WTC11 (cell line): ENCODE measurements at places on chromosomes 16 and 17.

DNA sequence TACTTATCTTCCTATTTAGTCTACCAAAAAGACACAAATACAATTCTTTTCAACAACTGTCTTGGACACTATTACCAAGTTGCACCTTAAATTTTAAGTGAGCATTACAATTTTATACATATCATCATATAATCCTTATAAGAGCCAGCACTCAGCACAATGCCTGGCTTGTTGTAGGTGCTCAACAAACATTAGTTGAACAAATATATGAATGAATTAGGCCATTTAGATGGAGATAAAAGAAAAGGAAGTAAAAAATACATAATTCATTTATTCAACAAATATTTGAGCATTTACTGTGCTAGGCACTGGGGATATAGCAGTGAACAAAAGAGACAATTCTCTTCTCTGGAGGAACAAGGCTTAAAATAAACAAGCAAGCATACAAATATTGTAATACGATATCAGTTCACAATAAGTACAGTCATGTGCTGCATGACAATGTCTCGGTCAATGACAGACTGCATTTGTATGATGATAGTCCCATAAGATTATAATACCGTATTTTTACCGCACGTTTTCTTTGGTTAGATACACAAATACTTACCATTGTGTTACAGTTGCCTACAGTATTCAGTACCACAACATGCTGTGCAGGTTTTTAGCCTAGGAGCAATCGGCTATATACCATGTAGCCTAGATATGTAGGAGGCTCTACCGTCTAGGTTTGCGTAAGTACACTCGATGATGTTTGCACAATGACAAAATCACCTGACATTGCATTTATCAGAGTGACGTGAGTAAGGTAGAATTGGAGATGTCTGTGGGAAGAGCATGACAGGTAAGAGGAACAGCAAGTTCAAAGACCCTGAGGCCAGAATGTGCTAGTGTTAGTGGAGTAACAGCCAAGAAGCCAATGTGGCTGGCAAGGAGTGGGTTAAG lies 86.4 kb upstream of the HS3ST2 start:
- no peak for DNase-seq
- H3K27me3 ChIP-seq, result no peaks in the 10 kb centered on the region
- H3K4me1 ChIP-seq, result peaks cover 6% of the 10 kb centered on the region; the same call in 1 of the 2 replicates
- no peaks in the 10 kb centered on the region for H3K36me3 ChIP-seq

- no peaks in the 10 kb centered on the region for H3K36me3 ChIP-seq
- no peak for DNase-seq
- H3K27me3 ChIP-seq, result peaks cover 37% of the 10 kb centered on the region
- H3K4me3 ChIP-seq, result no peak overlapping the region
Measured at GRCh38 chr16:26772503-26772902, 294.2 kb upstream of the C16orf82 start.

DNA sequence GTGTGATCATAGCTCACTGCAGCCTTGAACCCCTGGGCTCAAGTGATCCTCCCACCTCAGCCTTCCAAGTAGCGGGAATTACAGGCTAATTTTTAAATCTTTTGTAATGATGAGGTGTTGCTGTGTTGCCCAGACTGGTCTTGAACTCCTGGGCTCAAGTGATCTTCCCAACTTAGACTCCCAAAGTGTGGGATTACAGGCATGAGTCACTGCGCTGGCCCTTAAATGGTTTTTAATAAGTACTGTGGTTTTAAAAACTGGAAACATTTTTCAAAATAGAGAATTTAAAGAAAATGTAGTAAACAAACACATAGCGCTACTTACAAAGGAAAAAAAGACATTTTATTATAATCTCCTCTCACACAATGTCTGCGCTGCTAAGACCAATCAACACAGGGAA lies 32.2 kb downstream of the MARCHF10 start:
- no peak overlapping the region; the same call in 1 of the 2 replicates for H3K27ac ChIP-seq
- peaks cover 11% of the 10 kb centered on the region for H3K36me3 ChIP-seq
- H3K4me1 ChIP-seq, result peaks cover 11% of the 10 kb centered on the region

- H3K27me3 ChIP-seq, result no peaks in the 10 kb centered on the region
- H3K27ac ChIP-seq, result peak overlapping the region; percentile 32; the same call in 1 of the 2 replicates
- peaks cover 4% of the 10 kb centered on the region; the same call in 1 of the 2 replicates for H3K4me1 ChIP-seq
- peaks cover 41% of the 10 kb centered on the region for H3K36me3 ChIP-seq
- H3K4me3 ChIP-seq, result no peak overlapping the region
Measured at GRCh38 chr17:82241183-82241925, 12.5 kb downstream of the SLC16A3 start.

GRCh38 chr16:88589441-88589840 lies 19.2 kb downstream of the ZC3H18 start:
- no peaks in the 10 kb centered on the region for H3K27me3 ChIP-seq
- no peaks in the 10 kb centered on the region for H3K4me1 ChIP-seq
- no peak overlapping the region for H3K4me3 ChIP-seq

- H3K27me3 ChIP-seq, result peaks cover 22% of the 10 kb centered on the region
- H3K36me3 ChIP-seq, result no peaks in the 10 kb centered on the region
- no peak overlapping the region for H3K4me3 ChIP-seq
- DNase-seq, result no peak
Measured at GRCh38 chr17:48382989-48383388, 47.0 kb downstream of the SKAP1 start.

- H3K36me3 ChIP-seq, result peaks cover 18% of the 10 kb centered on the region
- H3K27ac ChIP-seq, result no peak overlapping the region
- peaks cover 22% of the 10 kb centered on the region for H3K4me1 ChIP-seq
- DNase-seq, result no peak
Measured at GRCh38 chr17:6086603-6087400, 16.6 kb downstream of the WSCD1 start.

GRCh38 chr17:70499067-70499786 lies 329.9 kb downstream of the KCNJ2 start:
- H3K27ac ChIP-seq, result no peak overlapping the region
- no peak for DNase-seq
- no peaks in the 10 kb centered on the region for H3K27me3 ChIP-seq
- peaks cover 30% of the 10 kb centered on the region for H3K4me1 ChIP-seq
- no peak overlapping the region for H3K4me3 ChIP-seq
- no peaks in the 10 kb centered on the region for H3K36me3 ChIP-seq

GRCh38 chr16:50737420-50737959 lies 4.4 kb upstream of the CYLD start:
- no peak overlapping the region for H3K4me3 ChIP-seq
- no peak for DNase-seq
- no peaks in the 10 kb centered on the region for H3K36me3 ChIP-seq
- H3K27ac ChIP-seq, result no peak overlapping the region
- peaks cover 5% of the 10 kb centered on the region for H3K4me1 ChIP-seq

GRCh38 chr17:64130559-64131001 lies 636 bp upstream of the ERN1 start:
- no peaks in the 10 kb centered on the region for H3K36me3 ChIP-seq
- H3K4me3 ChIP-seq, result peak overlapping the region; percentile 65
- peaks cover 37% of the 10 kb centered on the region for H3K27me3 ChIP-seq
- DNase-seq, result no peak
- peaks cover 13% of the 10 kb centered on the region for H3K4me1 ChIP-seq

- peak overlapping the region; percentile 89; the same call in 1 of the 2 replicates for H3K27ac ChIP-seq
- no peaks in the 10 kb centered on the region for H3K36me3 ChIP-seq
- peaks cover 67% of the 10 kb centered on the region for H3K4me1 ChIP-seq
- no peaks in the 10 kb centered on the region for H3K27me3 ChIP-seq
Measured at GRCh38 chr17:80663781-80664206, 119.2 kb downstream of the RPTOR start.

GRCh38 chr16:72917051-72917450 lies 130.9 kb downstream of the ZFHX3 start:
- no peak overlapping the region for H3K4me3 ChIP-seq
- peaks cover 7% of the 10 kb centered on the region for H3K4me1 ChIP-seq
- H3K36me3 ChIP-seq, result no peaks in the 10 kb centered on the region
- DNase-seq, result no peak
- no peaks in the 10 kb centered on the region for H3K27me3 ChIP-seq

GRCh38 chr17:41060052-41060604 lies at the start of gene KRTAP2-3:
Gene KRTAP2-3 (minus strand): TSS chr17:41060114. CDS start chr17:41060050, 64 bp downstream.
- no peak within 1 kb of the TSS for H3K4me3 ChIP-seq
- no peaks in the 10 kb centered on the region for H3K27me3 ChIP-seq
- peak within 1 kb of the TSS; percentile 60; the same call in 1 of the 2 replicates for H3K27ac ChIP-seq
- peaks cover 4% of the 10 kb centered on the region; the same call in 1 of the 2 replicates for H3K36me3 ChIP-seq
- DNase-seq, result no peak

DNA sequence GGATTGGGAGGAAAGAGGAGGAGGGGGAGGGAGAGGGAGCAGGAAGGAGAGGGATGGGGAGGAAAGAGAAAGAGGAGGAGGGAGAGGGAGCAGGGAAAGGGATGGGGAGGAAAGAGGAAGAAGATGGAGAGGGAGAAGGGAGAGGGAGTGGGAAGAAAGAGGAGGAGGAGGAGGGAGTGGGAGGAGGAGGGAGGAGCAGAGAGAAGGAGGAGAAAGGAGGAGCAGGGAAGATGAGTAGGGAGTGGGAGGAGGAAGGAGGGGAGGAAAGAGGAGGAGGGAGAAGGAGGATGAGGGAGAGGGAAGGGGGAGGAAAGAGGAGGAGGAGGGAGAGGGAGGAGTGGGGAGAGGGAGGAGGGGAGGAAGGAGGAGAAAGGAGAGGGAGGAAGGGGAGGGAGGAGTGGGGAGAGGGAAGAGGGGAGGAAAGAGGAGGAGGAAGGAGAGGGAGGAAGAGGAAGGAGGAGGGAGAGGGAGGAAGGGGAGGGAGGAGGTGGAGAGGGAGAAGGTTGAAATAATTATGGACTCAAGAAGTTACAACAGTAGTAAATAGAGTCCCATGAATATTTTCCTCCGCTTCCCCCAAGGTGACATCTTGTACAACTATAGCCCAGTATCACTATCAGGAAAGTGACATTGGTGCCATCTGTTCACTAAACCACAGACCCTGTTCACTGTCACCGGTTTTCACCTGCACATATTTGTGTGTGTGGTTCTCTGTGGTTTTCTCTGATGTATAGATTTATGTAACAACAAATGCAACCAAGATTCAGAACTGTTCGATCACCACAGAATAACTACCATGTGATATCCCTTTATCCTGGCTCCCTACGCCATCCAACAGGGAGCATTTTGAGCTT lies 325.3 kb upstream of the EEF2KMT start:
- H3K36me3 ChIP-seq, result peaks cover 9% of the 10 kb centered on the region
- H3K27ac ChIP-seq, result no peak overlapping the region
- no peak for DNase-seq
- peaks cover 4% of the 10 kb centered on the region; the same call in 1 of the 2 replicates for H3K4me1 ChIP-seq
- H3K27me3 ChIP-seq, result peaks cover 7% of the 10 kb centered on the region; the same call in 1 of the 2 replicates

- H3K4me1 ChIP-seq, result peaks cover 41% of the 10 kb centered on the region
- no peak overlapping the region for H3K27ac ChIP-seq
- no peak overlapping the region for H3K4me3 ChIP-seq
- no peaks in the 10 kb centered on the region for H3K36me3 ChIP-seq
- H3K27me3 ChIP-seq, result peaks cover 2% of the 10 kb centered on the region; the same call in 1 of the 2 replicates
Measured at GRCh38 chr17:49861150-49861884, 13.4 kb upstream of the TAC4 start.

GRCh38 chr16:89020068-89020924 lies 43.3 kb upstream of the CBFA2T3 start:
- H3K4me1 ChIP-seq, result 0 out of 2 replicates have a peak, but pooled peaks cover 5% of the 10 kb centered on the region
- no peak overlapping the region for H3K27ac ChIP-seq
- no peaks in the 10 kb centered on the region; the same call in 1 of the 2 replicates for H3K36me3 ChIP-seq
- no peak overlapping the region for H3K4me3 ChIP-seq
- no peaks in the 10 kb centered on the region for H3K27me3 ChIP-seq
- DNase-seq, result no peak

DNA sequence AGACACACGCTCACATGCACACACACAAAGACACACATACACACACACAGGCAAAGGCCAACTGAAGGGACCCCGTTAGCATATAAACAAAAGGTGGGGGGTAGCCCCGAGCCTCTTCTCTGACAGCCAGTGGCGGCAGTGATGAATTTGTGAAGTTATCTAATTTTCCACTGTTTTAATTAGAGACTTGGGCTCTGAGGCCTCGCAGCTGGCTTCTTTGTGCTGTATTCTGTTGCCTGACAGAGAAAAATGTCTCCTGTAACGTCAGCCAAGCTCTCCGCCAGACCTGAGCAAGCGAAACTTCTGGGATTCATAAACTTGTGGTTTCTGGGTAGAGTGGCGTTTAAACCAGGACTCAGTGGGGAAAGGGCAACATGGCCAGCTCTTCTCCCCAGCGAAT lies 113.9 kb upstream of the FOXF1 start:
- H3K36me3 ChIP-seq, result no peaks in the 10 kb centered on the region
- no peak for DNase-seq
- no peaks in the 10 kb centered on the region for H3K27me3 ChIP-seq
- no peak overlapping the region for H3K27ac ChIP-seq
- H3K4me1 ChIP-seq, result peaks cover 14% of the 10 kb centered on the region
- H3K4me3 ChIP-seq, result no peak overlapping the region

DNA sequence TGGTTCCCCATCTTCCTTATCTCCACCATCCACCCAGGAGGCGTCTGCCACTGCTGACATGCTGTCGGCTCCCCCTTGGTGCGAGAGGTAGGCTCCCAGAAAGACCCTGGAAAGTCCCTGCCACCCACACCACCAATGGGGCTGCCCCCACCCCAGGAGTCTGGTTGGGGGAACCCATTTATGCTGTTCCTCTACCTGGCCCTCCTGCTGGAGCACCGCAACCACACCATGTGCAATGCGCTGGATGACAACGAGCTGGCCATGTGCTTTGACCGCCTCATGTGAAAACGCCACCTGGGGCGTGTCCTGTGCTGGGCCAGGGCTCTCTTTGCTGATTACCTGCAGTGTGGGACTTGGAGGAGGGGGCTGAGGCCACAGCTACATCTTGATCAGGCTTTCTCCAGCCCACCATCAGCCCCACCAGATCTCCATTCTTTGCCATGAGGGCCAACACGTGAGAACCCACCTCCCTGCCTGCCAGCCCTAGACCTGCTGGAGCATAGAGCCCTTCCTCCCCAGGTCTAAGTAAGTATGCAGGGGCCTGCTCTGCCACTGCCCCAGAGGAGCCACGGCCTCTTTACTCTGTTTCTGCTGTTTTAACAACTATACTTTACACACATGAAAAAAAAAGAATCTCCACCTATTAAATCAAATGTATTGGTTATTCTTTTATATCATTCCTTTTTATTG lies 7.9 kb upstream of the ALDH3A1 start:
- no peaks in the 10 kb centered on the region; the same call in 1 of the 2 replicates for H3K27me3 ChIP-seq
- no peaks in the 10 kb centered on the region for H3K36me3 ChIP-seq
- H3K27ac ChIP-seq, result no peak overlapping the region

DNA sequence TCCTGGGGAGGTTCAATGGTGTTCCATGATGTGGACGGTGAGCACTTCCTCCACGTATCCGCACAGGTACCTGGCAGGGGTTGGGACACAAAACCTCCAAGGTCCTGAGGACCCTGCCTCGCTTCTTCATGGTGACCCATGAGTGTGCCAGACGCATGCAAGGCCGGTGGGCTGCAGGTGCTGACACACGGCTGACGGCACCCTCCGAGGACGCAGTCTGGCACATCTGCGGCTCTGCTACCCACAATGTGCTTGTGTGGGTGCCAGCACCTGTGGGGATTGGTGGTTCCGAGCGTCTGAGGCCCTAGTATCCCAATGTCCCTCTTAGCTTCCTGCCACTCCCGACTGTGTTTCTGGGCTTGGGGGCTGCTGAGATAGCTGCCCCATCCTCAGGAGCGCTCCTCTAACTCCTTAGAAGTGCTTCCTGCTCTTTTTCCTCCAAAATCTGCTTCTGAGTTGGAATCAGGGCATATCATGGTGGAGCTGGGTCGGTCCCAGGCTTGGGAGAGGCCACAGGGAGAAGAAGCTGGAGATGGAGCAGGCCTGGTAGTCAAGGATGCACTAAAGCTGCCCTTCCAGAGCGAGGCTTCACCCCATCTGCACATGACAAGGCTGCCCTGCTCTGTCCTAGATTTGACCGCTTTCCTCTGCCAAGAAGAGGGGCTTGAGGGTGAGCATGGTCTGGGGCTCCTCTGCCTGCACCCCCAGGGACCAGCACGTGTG lies 1.6 kb downstream of the CYGB start:
- peak overlapping the region; percentile 32 for H3K4me3 ChIP-seq
- H3K4me1 ChIP-seq, result peaks cover 19% of the 10 kb centered on the region
- no peak for DNase-seq
- peaks cover 47% of the 10 kb centered on the region for H3K27me3 ChIP-seq
